ENCODE measurements at places on chromosomes 5 and 9. TPM values are rescaled to one million over a fixed set of nuclear protein-coding genes. Genes with fewer than 3 reads are reported as not detected.

GRCh38 chr9:136019041-136019680 is 58.0 kb upstream of the UBAC1 start:
- no peak for DNase-seq

KCNMB1 gene
- total RNA-seq = not detected

DNA sequence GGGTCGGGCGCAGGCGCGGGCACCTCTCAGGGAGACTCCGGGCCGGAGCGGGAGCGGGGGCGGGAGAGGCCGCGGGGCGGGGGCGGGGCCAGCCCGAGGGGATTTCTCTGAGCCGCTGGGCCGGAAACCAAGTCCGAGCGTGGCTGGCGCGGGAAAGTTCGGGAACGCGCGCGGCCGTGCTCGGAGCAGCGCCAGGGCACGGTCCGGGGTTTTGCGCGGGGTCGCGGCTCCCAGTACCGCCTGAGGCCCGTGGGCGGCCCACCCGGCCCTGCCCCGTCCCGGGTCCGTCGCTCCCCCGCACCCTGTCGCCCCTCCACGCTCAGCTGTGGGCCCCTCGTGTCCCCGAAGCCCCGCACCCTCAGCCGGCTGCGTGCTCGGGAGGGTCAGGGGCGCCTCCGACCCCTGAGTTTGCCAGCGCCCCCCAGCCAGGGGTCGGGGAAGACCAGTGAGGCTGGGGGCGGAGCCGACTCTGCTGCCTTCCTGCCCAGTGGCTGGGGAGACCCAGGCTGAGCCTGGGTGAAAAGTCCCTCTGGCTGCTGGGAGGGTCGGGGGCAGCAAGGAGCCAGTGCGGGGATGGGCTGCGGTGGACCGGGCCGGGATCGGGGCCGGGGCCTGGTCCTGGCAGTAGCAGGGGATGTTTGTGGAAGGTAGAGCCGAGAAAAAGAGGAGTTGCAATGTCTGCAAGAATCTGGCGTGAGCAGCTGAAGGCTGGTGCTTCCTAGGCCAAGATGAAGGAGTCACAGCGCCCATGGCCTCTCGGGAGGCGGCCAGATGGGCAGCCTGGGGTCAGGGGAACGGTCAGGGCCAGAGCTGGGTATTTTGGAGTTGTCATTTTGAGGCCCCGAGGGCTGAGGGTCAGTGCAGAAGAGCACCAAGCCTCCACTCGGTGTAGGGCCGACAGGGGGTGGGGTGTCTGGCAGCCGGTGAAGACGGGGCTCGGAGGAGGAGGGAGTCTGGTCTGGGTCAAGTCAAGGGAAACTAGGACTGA is 588 bp downstream of the TRAF2 start:
- DNase-seq = no peak

GRCh38 chr5:78360924-78361630 is 660 bp downstream of the SCAMP1 start:
- DNase-seq = peak; percentile 26

DNA sequence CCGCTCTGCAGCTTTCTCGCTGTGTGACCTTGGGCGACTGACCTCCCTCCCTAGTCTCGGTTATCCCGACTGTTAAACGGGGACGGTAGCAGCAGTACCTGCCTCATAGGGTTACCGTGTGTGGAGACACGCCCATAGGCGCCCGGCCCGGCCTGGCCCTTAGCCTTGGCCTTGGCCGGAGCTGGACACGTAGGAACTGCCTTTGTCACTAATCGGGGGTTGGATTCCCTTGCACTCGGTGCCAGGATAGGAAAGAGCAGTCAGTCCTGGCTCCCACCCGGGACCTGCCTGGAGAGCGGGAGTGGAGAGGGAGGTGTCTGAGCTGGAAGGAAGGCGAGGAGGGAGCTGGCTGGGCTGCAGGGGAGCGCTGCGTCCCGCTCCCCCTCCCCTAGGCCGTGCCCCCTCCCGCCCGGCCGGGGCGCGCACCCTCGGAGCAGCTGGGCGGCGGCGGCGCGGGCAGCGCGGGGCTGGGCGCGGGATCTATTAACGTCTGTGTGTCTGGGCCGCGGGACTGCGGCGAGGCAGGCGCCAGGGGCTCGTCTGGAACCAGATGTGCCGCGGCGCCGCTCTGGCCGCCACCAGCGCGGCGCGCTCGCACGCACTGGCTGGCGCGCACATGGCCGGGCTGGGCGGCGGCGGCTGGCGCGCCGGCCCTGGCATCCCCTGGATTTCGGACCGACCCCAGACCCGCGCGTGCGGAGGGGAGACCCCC is 31.7 kb downstream of the PRRX2 start:
- DNase-seq = peak; percentile 63

DNA sequence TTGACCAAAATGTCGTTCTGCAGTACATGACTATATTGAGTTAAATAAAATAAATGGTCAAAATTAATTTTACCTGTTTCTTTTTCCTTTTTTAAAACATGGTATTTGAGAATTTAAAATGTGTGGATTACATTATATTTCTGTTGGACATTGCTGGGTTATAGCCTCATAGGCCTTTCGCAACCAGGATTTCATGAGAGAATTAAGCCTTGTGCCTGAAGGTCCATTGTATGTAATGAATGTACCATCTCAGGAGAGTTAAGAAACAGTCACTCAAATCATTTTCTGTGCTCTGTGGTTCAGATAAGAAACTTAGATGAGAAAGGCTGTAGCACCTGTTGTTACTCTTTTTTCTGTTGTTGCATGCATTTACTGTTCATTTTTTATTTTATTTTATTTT is 103.5 kb downstream of the ANGPTL2 start:
- no peak for DNase-seq

DNA sequence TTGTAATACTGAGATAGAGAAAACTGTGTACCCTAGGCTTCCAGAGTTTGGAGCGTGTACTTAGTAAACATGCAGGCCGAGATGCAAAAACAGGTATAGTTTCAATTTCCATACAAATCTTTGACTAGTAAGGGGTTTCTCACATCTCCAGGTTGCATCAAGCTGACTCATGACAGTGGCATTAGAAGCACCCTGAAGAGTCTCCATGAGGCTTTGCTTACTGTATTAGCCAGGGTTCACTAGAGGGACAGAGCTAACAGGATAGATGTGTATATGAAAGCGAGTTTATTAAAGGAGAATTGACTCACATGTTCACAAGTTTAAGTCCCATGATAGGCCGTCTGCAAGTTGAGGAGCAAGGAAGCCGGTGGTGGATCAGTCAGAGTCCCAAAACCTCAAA is 275.3 kb upstream of the CDH6 start:
- DNase-seq = no peak

HAVCR2 gene
- total RNA-seq = not detected

Measured in HFFc6 (cell line).